Pancreas (tissue), 10 donors: ENCODE measurements at places on chromosomes 7 and 10. TPM values are rescaled to one million over a fixed set of nuclear protein-coding genes. Genes with fewer than 3 reads are reported as not detected.

DNA sequence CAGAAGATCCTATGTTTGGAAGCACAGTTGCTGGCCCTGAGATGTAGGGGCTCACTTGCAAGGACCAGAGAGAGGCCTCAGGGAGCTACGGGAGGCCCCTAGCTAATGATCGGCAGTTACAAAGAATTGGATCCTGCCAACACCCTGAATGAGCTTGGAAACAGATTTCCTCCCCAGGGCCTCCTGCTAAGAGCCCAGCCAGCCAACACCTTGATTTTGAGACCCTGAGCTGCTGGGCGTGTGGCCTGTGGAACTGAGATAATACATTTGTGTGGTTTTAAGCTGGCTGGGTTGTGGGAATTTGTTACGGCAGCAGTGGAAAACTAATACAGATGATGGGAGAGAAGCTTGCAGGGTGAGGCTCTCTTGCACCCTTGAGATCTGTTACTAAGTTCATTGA lies 3.9 kb downstream of the DOCK1 start:
- DNase-seq, result no peak

Gene FEZF1
- total RNA-seq, result not detected

DNA sequence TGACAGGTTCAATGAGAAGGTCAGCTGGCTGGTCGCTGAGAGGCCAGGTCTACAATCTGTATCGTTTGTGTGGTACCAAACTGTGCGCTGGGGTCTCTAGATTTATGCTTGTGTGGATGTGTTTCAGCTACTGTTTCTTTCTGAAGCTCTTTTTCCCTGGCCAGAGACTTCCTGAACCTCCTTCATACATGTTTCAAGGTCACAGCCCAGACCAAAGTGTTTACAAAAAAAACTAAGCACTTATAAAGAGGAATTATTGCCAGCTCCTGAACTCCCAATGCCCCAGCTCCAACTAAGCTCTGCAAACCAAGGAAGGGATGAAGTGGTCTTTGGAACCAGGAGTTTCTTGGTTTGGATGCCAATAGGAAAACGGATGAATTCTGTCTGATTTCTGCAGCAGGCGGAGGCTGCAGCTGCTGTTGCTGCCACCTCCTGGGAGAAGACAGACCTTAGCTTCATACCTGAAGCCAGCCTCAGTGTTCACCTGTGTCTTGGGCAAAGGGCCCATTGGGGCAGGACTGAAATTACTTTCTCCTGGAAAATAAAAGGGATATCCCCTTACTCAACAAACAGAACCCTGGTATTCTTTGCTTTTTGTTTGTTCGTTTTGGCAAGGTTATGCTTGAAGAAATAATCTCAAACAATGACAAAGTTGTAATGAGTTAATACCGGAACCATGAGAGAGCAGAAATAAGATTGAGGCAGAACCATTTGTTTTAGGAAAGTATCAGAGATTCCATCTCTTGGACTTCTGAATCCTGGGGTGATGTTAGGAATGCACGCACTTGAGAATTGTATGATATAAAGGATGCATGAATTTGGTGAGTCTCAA lies 24.6 kb upstream of the MKLN1 start:
- DNase-seq, result no peak

- DNase-seq, result no peak
Observed at GRCh38 chr10:78259391-78259790, 225.7 kb downstream of the RPS24 start.

Gene DRGX
- not detected for total RNA-seq

DNA sequence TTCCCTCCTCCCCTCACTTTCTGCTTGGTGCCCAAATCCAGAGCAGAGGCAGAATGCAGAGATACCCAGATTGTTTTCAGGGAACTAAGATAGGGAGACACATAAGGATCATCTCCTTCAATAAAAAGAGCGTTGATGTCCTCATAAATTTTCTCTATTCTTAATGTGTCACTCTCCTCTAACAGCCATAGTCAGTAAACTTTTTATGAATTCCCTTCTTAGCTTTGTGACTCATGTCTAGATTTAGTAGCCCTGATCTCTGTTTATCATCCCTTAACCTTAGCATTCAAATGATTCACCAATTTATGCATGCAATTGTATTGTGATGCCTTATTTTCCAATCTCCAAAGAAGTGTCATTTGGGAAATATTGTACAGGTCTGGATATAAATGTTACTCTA lies 995.5 kb upstream of the C7orf33 start:
- DNase-seq, result no peak

Gene ACTL6B
- 0.64 TPM for total RNA-seq

- peak; percentile 87 for DNase-seq
Observed at GRCh38 chr10:75395066-75395931, 6.3 kb downstream of the ZNF503 start.

DNA sequence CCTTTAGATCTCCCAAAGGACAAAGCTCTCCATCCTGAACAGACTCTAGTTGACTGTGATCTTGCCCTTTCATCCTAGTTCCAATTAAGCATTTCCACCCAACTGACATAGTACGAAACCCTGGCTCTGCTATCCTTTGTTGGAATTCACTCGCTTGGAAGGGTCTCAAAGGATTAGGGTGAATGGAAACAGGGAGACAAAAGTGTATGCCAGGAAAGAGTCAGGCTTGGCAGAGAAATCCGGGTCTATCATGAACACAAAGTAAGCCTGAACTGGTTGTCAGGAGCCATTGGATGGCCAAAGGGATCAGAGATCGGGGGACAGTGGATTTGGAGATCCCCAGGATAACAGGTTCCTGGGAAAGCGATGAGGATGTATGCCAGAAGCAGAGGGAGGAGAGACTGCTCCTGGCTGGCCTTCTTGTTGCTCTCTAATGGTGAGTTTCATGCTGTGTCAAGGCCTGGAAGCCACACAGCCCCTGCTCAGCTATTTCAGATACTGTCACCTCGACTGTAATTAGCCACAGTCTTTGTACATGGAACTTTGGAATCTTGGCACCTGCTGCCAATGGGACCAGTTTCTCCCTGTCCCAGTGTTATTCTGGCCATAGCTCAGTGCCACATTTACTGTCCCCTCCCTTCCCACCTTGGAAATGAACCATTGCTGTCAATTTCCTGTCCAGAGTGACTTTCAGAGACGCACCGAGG lies 1168.7 kb upstream of the AUTS2 start:
- DNase-seq, result no peak

DNA sequence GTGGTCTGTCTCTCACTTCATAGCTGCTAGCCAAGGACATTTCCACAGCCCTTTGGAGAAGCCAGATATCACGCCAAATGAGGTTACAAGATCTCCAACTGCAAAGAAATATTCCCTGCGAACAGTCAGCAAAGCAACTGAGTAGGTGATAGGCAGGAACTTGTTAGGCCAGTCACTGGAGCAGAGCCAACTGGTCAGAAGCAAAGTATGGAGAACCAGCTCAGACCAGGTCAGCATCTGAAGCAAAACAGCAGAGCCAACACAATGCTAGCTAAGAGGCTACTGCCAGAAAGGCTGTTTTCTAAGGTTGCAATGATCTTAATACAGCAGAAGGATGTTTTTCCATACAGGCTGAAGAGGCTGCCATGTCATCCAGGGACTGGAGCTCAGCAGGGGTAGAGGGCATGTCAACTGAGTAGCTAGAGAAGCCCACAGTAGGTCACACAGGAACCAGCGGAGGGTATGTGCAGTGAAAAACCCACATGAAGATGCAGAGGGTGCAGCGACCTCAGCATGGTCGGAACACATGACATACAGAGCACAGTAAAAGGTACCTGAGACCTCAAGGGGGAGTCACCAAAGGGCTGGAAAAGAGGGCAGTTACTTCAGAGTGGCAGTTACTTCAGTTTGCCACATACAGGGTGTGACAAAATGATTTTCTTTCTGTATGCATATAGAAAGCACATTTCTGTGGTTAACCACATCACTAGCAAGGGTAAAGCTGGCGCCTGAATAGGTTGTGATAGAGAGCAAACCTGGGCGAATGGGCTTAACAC lies 8.9 kb downstream of the SEC31B start:
- no peak for DNase-seq

DNA sequence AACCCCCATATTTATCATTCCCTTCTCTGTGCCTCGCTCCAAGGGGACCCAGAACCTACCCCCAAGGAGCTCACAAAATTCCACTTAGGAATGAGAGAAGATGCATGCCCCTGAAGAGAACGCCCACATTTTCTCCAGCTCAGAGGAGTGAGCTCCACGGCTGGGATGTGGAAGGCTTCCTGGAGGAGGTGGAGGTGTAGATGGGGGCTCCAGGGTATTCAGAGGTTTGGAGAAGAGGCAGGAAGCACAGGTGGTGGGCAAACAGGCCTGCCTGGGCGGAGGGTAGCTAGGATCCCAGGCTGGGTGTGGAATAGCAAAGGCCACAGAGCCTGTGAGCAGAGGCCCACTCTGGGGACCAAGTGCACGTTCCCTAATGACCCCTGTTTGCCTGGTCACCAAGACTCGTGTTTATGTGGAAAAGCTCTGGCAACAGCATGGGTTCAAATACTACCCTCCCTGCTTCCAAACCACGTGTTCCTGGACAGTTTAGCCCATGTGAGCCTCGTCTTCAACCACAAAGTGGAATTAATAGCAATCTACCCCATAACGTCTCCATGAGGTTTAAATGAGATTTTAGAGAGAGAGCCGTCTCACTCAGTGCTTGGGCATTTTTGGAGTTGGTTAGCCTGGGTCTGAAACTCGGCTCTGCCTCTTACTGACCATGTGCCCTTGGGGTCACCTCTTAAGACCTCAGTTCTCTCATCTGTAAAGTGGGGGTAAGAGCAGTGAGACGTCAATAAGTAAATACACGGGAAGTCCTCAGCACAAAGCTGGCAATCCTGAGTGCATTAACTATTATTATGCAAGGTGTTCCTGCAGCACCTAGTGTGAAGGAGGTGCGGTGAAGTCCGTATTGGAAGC lies 24.7 kb downstream of the UNC5B start:
- DNase-seq, result no peak

- DNase-seq, result no peak
Observed at GRCh38 chr7:129769866-129770808, 158.6 kb downstream of the NRF1 start.

GRCh38 chr7:17183630-17184328 lies 114.7 kb upstream of the AHR start:
- no peak for DNase-seq

DNA sequence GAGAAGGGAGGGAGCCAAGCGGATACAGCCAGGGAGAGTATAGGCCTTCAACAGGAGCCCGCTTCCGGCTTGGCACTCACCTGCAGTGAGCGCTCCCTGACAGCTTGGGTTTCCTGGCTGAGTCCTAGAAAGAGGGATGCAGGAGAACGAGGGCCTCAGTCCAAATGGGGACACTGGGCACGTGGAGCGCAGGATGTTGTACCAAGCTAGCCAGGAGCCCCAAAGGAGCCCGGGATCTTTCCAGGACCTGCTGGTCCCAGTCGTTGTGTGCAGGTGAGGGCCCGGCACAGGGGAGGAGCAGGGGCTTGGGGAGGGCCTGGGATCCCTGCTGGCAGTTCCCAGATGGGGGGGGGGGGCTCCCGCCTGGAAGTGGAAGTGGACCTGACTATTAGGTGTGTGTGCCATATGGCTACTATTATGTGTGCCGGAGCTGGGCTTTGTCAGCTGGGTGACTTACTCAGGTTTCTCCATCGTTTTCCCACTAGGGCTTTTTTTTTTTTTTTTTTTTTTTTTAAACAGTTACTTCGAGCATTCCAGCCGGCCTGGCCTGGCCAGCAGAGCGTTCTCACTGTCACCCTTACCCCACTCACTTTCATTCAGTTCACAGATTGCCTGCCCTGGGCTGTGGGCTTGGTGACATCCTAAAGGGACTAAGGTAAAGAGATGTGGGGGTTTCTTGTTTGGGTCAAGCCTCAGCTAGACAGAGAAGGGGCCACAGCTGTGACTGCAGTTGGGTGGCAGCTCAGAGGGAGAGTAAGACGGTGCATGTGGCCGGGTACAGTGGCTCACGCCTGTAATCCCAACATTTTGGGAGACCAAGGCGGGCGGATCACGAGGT lies 3.8 kb downstream of the AGAP3 start:
- DNase-seq, result no peak

- DNase-seq, result no peak
Observed at GRCh38 chr7:29996321-29996720, 6.7 kb upstream of the SCRN1 start.

- no peak for DNase-seq
Observed at GRCh38 chr10:95660283-95660682, 3.8 kb upstream of the ALDH18A1 start.

Gene NUTM2E
- total RNA-seq, result not detected

DNA sequence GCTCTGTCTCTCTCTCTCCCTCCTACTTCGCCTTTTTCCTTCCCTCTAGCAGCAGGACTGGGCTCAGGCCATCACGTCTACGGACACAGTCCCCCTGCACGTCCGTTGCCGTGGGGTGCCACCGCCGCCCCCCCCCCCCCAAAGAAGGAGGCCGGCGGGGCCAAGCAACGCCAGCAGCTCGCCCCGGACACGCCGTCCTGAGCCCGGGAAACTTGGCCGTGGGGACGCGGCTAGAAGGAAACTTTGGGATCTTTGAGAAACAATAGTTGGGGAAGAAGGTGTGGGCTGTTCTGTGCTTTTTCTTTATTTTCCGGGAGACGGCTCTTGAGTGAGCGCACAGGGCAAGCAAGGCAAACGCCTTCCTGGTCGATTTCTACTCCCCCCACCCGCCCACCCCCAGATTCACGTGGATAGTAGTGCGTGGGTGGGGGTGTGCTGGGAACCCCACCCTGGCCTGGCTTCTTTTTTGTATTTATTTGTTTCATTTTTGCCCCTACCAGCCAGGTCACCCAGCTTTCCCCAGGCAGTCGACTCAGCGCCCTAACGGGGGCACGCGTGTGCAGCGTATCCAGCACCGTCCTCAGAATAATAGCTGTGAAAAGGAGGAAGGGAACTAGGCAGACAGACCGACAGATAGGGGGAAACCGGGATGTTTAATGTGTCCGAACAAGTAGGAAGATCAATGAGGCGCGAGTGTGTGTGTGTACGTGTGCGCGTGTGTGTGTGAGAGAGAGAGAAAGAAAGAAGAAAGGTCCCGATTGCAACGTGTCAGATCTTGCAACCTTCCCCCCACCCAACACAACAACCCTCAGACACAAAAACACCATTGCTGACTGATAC lies 1.4 kb downstream of the MXI1 start:
- DNase-seq, result peak; percentile 73

Gene PDE6C
- total RNA-seq, result not detected

GRCh38 chr10:110845192-110845755 lies 26.5 kb upstream of the PDCD4 start:
- no peak for DNase-seq

Gene TACR2
- total RNA-seq, result not detected

DNA sequence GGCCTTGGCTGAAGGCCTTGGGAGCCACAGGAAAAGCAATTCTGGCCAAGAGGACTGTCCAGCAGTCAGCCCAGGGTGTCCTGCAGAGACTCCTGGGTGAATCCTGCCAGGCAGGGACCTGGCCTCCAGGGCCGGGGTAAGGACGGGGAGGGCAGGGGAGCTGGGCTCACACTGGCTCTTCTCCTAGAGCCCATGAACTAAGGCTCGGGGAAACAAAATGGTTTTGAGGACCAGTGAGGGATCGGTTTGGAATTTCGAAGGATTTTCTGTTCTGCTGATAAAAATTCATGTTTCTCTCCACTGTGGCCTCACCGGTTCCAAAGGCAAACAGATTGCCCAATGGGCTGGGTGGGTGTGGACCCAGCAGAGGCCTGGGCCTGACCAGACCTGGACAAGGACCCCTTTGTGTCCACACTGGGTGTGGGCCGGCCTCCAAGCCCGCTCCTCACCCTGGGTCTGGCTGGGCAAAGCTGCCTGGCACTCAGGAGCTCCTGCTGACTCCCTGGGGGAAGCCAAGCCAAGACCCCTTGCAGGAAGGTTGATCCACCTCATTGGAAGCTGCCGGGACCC lies 27.3 kb downstream of the FAM20C start:
- DNase-seq, result peak; percentile 67

Gene ITPRID1
- total RNA-seq, result 0.05 TPM
